ENCODE measurements at places on chromosomes 5 and 9. TPM values are rescaled to one million over a fixed set of nuclear protein-coding genes. Genes with fewer than 3 reads are reported as not detected.

DNA sequence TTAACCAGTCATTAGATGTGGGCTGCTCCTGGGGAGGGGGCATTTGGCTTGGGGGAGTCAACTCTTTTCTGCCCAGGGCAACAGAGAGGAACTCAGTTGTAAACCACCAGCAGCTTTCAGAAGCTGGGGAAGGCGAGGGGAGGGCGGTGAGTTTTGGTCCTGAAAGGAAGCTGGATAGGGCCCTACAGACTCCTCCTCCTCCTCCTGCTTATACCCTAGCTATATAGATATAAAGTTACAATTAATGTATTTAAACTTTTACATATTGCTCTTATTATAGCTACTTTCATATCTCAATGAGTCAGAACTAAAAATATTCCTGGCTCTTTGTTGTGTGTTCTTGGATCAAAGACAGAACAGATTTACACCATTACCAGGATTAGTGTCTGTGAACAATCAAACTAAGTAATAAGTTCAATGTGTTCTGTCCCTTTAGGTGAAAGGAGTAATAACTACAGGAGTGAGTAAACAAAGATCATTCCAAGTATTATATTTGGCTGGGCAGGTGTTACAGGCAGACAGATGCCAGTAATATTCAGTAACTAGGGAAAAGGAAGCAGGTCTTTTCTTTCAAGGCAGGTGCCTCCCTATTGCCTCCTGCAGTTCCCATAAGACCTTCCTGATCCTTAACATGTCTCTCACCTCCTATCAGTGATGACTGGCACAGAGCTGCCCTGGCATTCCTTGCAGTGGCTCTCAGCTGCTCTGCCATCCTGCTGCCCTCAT is 20.5 kb upstream of the VPS13A start:
- H3K4me3 ChIP-seq = no peak overlapping the region
- no peak for DNase-seq
- H3K27ac ChIP-seq = no peak overlapping the region
- peaks cover 41% of the 10 kb centered on the region for H3K4me1 ChIP-seq
- H3K36me3 ChIP-seq = no peaks in the 10 kb centered on the region

GRCh38 chr5:115952588-115952987 is 9.7 kb upstream of the LVRN start:
- no peak overlapping the region for H3K27ac ChIP-seq
- no peaks in the 10 kb centered on the region for H3K27me3 ChIP-seq
- H3K4me1 ChIP-seq = no peaks in the 10 kb centered on the region
- no peak overlapping the region for H3K4me3 ChIP-seq
- H3K36me3 ChIP-seq = no peaks in the 10 kb centered on the region

- H3K4me1 ChIP-seq = no peaks in the 10 kb centered on the region
- no peak overlapping the region for H3K4me3 ChIP-seq
- peaks cover 13% of the 10 kb centered on the region for H3K27me3 ChIP-seq
Measured at GRCh38 chr9:93194641-93195040, 10.7 kb downstream of the WNK2 start.

DNA sequence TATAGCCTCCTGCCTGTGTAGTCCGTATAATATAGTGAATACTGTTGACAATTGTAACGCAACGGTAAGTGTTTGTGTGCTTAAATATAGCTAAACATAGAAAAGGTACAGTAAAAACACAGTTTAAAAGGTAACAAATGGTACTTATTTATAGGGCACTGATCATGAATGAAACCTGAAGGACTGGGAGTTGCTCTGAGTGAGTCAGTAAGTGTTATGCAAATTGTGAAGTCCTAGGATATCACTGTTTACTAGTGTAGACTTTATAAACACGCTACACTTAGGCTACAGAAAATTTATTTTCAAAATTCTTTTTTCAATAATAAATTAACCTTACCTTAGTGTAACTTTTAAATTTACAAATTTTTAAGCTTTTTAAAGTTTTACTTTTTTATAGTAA is 1090.1 kb downstream of the CDH9 start:
- no peak for DNase-seq
- H3K4me3 ChIP-seq = no peak overlapping the region
- no peaks in the 10 kb centered on the region for H3K4me1 ChIP-seq

- H3K4me1 ChIP-seq = peaks cover 8% of the 10 kb centered on the region
- H3K36me3 ChIP-seq = peaks cover 36% of the 10 kb centered on the region
- H3K27ac ChIP-seq = peak overlapping the region; percentile 58
- peak; percentile 90 for DNase-seq
- H3K27me3 ChIP-seq = no peaks in the 10 kb centered on the region
Measured at GRCh38 chr9:124342776-124343485, 72.3 kb downstream of the PSMB7 start.

Gene SH3RF2
- total RNA-seq = 29.6 TPM

Gene TRIM32
- total RNA-seq = 17.8 TPM

Gene OR1J2
- not detected for total RNA-seq
